ENCODE measurements at places on chromosomes 4 and X.

DNA sequence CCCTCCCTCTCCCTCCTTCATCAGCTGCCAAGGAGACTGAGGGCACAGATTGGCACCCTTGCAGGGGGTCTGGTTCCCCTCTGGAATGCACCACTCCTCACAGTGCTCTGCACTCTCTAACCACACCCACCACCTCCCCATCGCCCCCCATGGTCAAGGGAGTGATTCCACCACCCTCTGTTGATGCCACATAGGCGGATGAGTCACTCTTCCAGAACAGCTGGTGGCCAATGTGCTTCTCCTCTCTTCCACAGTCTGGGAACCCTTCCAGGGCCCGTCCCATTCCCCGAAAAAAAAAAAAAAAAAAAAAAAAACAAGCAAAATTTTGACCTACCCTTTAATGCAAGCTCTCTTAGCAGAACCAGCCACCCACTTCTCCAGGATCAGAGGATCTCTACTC, 341.3 kb upstream of the KLF3 start:
- DNase-seq: no peak

GRCh38 chr4:126738527-126738923, 894.2 kb upstream of the INTU start:
- no peak for DNase-seq

DNA sequence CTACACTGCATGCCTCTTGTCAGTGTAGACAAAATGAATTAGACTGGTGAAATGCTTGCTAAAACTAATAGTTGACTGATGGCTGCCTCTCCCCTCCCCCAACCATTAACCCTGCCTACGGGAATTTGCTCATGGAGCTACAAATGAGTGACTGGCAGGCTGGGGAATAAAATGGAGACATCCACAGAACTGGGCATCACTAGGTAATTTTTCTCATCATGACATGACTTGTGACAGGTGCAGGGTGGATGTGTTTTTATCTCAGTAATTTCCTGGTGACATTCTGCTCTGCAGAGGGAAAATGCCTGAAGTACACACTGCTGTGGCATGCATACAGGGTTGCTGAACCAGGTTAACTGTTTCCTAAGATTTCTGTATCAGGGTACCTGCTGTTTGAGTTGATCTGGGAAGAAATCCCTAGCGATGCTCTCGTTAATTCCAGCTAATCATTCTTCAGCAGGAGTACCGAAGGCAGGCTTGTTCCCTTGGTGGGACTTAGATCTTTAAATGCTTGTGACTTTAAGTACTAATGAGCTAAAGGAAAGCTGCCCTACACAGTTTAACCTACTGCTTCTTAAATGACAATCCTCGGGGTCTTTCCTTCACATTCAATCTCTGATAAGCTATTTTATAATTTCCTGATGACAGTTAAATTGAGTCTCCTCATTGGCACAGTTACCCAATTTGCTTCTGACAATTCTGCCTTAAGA, 376.3 kb upstream of the LCORL start:
- DNase-seq: no peak

DNA sequence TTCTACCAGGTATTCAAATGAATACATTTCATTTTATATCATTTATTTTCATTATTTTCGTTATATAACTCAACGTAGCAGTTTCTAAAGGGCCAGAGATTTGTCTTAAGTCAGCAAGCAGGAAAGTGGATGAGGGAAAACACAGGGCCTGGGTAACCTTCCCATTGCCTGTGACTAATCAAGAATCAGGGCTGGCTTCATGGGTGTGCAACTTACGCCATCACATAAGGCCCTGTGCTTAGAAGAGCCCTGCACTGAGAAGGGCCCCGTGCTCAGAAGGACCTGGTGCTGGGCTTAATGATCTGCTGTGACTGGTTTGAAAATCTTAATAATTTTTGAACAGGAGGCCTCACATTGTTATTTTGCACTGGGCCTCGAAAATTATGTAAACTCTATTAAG, 65.4 kb upstream of the FAM9C start:
- DNase-seq: no peak

DNA sequence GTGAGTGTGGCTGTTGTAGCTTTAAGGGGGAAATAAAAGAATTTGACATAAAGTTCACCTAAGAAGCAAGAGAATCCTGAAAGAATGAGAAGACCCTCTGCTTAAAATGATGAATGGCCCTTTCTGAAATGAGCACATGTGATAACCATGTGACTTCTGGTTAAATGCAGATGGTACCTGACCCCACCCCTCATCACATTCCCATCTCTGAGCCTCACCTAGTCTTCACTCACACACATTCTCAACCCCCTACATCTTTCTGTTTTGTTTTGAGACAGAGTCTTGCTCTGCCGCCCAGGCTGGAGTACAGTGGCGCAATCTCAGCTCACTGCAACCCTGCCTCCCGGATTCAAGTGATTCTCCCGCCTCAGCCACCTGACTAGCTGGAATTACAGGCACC, 31.5 kb downstream of the SEPTIN6 start:
- DNase-seq: no peak

DNA sequence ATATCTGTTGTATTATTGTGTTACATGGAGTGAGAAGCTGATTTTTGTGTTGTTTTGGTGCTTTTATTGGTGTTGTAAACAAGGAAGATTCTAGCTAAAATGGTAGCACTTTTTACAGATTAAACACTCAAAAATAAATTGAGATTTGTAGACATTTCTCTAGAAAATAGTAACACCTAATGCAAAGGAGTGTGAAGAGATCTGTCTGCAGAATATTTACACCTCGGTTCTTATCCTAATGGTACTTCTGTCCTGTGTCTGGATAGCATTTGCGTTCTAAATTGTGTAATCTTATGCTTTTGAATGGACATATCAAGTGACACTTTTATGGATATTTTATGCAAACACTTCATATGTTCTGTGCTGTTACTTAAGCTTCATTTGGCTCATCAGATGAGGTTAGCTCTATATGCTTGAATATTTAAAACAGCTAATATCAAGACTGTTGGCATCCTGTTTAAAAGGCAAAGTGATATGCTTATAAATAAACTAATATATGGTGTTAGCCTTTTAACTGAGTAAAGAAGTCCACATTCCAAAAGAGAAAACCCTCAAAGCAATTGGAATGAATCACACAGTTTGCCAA, 6.0 kb downstream of the PCDH7 start:
- no peak for DNase-seq

DNA sequence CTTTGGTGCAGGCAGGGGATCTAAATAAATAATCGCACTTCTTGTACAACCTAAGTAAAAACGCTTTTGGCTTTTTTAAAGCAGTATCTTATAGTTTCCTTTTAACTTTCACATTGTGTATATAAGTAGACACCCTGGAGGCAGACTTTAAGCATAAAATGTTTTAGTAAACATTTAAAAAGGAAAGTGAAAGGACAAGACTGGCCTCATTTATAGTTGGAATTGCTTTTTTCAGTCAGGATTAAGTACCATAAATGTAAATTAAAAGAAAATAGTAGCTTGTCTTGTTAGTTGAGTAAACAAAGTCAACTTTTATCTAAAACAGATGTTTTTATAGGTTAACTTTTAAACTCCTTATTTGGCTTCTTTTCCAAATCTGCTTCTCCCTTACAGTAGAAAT, 39.7 kb downstream of the PTPN13 start:
- DNase-seq: no peak

- DNase-seq: no peak
These were observed 17.8 kb upstream of the RPL39 start for GRCh38 chrX:119809185-119809666.

DNA sequence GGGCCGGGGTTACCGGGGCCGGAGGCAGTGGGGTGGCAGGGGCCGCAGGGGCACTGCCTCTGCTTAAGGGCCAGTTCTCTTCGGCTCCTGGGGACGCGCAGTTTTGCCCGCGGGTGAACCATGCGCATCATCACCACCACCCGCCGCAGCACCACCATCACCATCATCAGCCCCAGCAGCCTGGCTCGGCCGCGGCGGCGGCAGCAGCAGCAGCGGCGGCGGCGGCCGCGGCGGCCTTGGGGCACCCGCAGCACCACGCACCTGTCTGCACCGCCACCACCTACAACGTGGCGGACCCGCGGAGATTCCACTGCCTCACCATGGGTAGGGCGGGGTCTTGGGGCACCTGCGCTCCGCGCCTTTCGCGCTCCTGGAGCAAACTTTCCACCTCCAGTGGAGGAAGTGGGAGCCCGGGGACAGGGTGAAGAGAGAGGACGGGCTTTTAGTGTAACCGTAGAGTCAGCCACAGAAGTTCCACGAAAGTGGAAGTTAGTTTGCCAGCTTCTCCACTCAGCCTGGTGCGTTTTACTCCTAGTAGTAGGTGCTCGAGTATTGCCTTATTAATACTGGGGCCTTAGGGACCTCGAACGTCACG, 729 bp downstream of the GSX2 start:
- no peak for DNase-seq

- no peak for DNase-seq
These were observed 46.5 kb downstream of the RFC1 start for GRCh38 chr4:39319676-39320075.

- DNase-seq: no peak
These were observed 37.2 kb upstream of the PAPSS1 start for GRCh38 chr4:107757283-107757682.

DNA sequence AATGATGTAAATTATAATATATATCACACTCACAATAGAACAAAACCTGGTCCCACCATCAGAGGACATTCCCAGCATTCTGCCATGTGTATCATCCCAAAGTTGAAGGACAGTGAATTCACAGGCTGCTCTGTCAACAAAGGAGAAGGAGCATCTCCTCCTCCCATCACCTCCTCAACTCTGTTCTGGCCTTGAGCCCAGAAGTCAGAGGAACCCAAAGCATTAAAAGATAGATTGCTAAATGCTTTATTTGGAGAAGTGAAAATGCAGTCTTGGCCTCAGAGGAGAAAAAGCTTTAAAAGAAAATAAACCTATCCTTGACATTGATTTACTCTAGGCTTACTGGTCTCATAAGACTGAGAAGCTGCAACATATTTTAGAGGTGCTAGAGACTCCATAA, 268.8 kb upstream of the RASGEF1B start:
- DNase-seq: no peak

- no peak for DNase-seq
These were observed 320.7 kb upstream of the CLNK start for GRCh38 chr4:11005300-11005699.

- no peak for DNase-seq
These were observed 43.1 kb upstream of the FGF2 start for GRCh38 chr4:122783301-122784215.

- DNase-seq: peak; percentile 34
These were observed 1.1 kb downstream of the SOWAHB start for GRCh38 chr4:76896614-76897535.

DNA sequence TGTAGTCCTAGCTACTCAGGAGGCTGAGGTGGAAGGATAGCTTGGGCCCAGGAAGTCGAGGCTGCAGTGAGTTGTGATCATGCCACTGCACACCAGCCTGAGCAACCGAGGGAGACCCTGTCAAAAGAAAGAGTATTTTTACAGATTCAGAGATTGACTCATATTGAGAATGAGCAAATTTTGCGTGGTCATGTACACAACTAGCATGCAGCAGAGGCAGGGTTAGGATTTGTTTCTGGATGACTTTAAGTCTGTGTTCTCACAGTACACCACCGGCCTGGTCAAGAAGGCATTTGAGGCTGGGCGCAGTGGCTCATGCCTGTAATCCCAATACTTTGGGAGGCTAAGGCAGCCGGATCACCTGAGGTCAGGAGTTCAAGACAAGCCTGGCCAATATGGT, 44.8 kb upstream of the CBR4 start:
- no peak for DNase-seq

DNA sequence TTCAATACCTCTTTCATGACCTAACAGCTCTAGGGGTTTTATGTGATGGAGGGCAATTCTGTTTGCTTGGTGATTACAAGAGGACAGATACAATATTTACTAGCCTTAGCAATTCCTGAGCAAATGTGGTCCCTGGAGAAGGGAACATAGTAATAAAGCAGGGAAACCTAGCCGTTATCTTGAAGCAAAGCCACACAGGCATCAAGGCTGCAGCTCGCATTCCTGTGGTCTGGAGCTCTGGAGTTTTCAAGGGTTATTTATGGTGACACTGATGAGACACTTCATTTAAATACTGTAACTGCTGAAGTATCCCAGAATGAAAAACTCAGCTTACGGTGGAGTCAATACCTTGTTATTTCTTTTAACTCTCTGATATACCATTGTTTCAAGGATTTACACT, 66.8 kb downstream of the AFF2 start:
- no peak for DNase-seq

- DNase-seq: no peak
These were observed 517.5 kb upstream of the GRIA3 start for GRCh38 chrX:122666601-122667000.

GRCh38 chrX:15511563-15511962, 11.0 kb downstream of the BMX start:
- DNase-seq: no peak

GRCh38 chr4:98861100-98861884, 67.6 kb downstream of the EIF4E start:
- DNase-seq: no peak

GRCh38 chrX:71081330-71082123, 13.4 kb upstream of the SNX12 start:
- DNase-seq: no peak

- DNase-seq: no peak
These were observed 952 bp downstream of the ANOS1 start for GRCh38 chrX:8730812-8731558.

- no peak for DNase-seq
These were observed 10.0 kb upstream of the LNX1 start for GRCh38 chr4:53601251-53601764.

- no peak for DNase-seq
These were observed 37.8 kb downstream of the CYTL1 start for GRCh38 chr4:4981427-4981826.

DNA sequence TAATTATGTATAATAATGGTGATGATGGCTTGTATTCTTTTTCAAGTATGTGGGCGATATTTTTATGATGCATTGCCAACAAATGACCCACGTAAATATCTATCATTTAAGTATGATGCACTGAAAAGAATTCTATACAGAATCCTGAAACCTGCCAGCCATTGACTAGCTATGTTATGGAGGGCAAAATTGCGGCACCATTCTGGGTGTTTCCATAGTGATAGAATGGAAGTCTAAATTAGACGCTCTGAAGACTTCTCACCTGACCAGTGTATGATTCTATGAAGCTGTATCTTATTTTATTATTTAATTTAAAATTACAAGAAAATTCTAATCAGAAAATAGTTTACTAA, 677 bp upstream of the CENPC start:
- no peak for DNase-seq

DNA sequence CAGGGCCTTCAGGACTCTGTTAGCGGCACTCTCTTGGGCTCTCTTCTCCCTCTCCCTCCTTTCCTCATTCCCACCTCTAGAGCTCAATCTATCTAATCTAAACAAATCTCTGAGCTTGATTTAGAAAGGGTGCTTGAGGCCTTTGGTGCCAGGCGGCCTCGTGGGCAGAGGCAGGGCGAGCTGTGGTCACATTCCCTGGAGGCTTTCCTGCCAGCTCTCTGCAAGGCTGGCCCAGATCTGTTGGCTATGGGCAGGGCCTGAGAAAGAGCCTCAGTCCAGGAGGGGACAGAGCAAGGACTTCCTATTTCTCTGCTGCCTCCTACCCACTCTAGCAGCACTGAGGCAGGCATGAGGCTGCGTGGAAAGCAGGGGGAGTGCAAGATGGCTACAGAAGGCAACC, 38.6 kb downstream of the PJA1 start:
- no peak for DNase-seq

GRCh38 chr4:6123976-6124375, 76.4 kb downstream of the JAKMIP1 start:
- DNase-seq: no peak

Data from stimulated activated CD4-positive, alpha-beta T cell treated with anti-CD3 and anti-CD28 coated beads, Interleukin-2, amount 100 ng/mL, for 24 hours (primary cell).